ENCODE measurements at places on chromosomes 7 and 10. TPM values are rescaled to one million over a fixed set of nuclear protein-coding genes. Genes with fewer than 3 reads are reported as not detected.
A peak's percentile ranks its signal among the peaks of the same experiment; 100 is the strongest.

NPSR1 gene
- not detected for total RNA-seq

CFAP70 gene
- 0.18 TPM for total RNA-seq

DNA sequence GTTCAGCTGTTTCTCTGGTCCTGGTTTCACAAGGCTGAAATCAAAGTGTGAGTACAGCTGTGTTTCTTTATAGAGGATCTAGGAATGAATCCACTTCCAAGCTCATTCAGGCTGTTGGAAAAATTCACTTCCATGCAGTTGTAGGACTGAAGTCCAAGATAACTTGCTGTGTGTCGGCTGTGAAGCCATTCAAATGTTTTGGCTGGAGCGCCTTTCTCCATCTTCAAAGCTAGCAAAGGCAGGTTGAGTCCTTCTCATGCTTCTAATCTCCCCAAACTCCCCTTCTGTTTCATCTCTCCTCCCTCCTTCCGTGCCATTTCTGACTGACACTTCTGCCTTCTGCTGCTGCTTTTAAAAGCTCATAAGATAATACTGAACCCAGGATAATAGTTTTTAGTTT lies 1195.4 kb upstream of the LRRN3 start:
- H3K27me3 ChIP-seq = no peaks in the 10 kb centered on the region
- H3K27ac ChIP-seq = no peak overlapping the region
- no peaks in the 10 kb centered on the region for H3K36me3 ChIP-seq

DNA sequence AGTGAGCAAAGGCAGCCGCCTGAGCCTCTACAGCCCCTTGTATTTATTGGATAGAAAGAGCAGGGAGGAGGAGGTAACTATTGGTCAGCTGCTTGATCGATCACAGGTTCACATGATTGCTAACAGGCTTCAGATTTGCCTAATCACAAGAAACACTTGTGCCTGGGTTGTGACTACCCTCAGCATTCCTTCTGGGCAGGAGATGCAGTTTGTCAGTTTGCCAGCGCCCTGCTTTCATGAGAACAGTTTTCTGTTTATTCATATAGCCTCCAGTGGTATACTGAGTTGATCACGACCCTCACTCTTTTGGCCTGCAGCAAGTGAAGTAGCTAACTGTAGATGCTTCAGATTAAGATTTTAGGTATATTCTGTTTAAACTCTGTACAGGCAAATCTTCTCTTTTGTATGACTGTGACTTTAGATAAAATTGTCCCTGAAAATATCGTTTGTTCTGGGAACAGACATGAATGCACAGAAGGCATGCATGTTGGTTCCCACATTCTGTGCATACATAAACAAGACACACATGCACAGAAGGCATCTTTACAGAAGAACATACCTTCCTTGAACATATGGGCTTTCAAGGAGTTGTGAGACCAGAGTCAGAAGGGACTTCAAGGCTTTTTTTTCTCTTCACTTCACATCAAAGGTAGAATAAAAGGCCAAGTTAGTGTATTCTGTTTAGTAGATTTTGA lies 422.4 kb upstream of the STEAP1 start:
- no peak overlapping the region for H3K4me3 ChIP-seq
- H3K36me3 ChIP-seq = no peaks in the 10 kb centered on the region
- no peak overlapping the region for H3K27ac ChIP-seq

GRCh38 chr7:111098011-111098925 lies 7.3 kb downstream of the LRRN3 start:
- no peaks in the 10 kb centered on the region for H3K4me1 ChIP-seq
- no peak overlapping the region for H3K4me3 ChIP-seq
- no peaks in the 10 kb centered on the region for H3K36me3 ChIP-seq
- no peaks in the 10 kb centered on the region for H3K27me3 ChIP-seq

GRCh38 chr7:157674027-157674714 lies 337.4 kb downstream of the DNAJB6 start:
- no peaks in the 10 kb centered on the region for H3K36me3 ChIP-seq
- no peaks in the 10 kb centered on the region for H3K4me1 ChIP-seq
- no peak overlapping the region for H3K27ac ChIP-seq
- no peak for DNase-seq
- no peaks in the 10 kb centered on the region for H3K27me3 ChIP-seq

DNA sequence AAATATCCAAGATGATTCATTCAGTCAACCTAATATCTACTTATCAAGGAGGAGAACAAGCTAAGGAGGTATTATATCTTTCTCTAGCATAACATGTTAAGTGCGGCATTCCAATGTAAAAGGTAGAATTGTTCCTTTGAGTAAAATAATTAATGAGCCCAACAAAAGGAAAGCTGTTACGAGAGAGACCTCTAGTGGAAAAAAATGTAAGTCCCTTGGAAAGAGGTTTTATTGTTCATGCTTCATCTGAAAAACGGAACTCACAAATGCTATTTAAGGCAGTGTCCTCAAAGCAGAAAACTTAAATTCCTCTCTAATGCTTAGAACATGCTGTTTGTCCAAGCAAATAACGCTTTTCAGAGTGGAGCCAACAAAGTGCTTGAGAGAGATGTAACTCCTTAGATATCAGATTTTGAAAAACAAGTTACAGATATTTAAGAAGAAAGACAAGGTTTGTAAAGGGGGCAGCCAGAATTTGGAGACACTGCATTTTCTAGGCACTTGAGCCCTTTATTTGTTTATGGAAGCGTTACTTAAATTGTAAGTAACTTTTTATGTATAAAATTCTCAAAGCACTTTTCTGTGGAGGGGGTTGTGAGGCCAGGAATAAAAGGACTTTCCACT lies 119.9 kb downstream of the TFEC start:
- H3K27me3 ChIP-seq = no peaks in the 10 kb centered on the region
- H3K27ac ChIP-seq = no peak overlapping the region
- no peaks in the 10 kb centered on the region for H3K4me1 ChIP-seq
- peak; percentile 38 for DNase-seq

GRCh38 chr10:7243873-7244272 lies 167.0 kb downstream of the SFMBT2 start:
- no peaks in the 10 kb centered on the region for H3K27me3 ChIP-seq
- no peaks in the 10 kb centered on the region for H3K4me1 ChIP-seq
- H3K36me3 ChIP-seq = 0 out of 2 replicates have a peak, but pooled peaks cover 2% of the 10 kb centered on the region

- no peaks in the 10 kb centered on the region for H3K36me3 ChIP-seq
- H3K27ac ChIP-seq = no peak overlapping the region
- no peaks in the 10 kb centered on the region for H3K27me3 ChIP-seq
- H3K4me1 ChIP-seq = no peaks in the 10 kb centered on the region
- no peak for DNase-seq
Observed at GRCh38 chr7:141442781-141443180, 108.4 kb upstream of the AGK start.

DNA sequence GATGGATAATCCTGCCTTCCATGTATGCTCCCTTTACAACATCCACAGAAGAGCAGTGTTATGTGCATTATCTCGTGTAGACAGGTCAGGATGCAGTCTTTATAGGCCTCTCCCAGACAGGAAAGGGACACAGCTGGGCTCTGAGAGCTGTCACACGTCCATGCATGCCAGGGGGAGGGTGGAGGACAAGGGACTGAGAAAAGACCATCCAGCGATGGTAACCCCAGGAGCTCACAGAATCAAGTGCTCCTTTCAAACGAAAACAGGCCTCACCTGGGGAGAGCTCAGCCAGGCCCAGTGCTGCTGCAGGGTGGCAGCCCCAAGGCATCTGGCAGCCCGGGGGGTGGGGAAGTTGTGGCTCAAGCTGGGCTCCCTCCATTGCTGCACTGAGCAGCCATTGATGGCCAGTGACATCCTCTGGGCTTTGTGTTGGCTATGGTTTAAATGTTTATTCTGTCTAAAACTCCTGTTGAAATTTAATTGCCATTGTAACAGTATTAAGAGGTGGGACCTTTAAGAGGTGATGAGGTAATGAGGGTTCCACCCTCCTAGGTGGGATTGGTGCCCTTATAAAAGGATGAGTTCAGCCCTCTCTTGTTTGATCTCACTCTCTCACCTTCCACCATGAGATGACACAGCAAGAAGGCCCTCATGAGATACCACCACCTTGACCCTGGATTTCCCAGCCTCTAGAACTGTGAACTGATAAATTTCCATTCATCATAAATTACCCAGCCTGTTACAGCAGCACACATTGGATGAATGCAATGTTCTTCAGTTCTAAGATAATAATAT lies 15.7 kb downstream of the JCAD start:
- no peaks in the 10 kb centered on the region for H3K27me3 ChIP-seq
- no peaks in the 10 kb centered on the region for H3K4me1 ChIP-seq
- DNase-seq = no peak
- peaks cover 83% of the 10 kb centered on the region for H3K36me3 ChIP-seq
- H3K4me3 ChIP-seq = no peak overlapping the region

GRCh38 chr7:151456782-151457181 lies 16.8 kb upstream of the CRYGN start:
- H3K4me3 ChIP-seq = no peak overlapping the region
- peaks cover 14% of the 10 kb centered on the region for H3K4me1 ChIP-seq
- no peak for DNase-seq
- no peak overlapping the region for H3K27ac ChIP-seq
- no peaks in the 10 kb centered on the region for H3K36me3 ChIP-seq

DNA sequence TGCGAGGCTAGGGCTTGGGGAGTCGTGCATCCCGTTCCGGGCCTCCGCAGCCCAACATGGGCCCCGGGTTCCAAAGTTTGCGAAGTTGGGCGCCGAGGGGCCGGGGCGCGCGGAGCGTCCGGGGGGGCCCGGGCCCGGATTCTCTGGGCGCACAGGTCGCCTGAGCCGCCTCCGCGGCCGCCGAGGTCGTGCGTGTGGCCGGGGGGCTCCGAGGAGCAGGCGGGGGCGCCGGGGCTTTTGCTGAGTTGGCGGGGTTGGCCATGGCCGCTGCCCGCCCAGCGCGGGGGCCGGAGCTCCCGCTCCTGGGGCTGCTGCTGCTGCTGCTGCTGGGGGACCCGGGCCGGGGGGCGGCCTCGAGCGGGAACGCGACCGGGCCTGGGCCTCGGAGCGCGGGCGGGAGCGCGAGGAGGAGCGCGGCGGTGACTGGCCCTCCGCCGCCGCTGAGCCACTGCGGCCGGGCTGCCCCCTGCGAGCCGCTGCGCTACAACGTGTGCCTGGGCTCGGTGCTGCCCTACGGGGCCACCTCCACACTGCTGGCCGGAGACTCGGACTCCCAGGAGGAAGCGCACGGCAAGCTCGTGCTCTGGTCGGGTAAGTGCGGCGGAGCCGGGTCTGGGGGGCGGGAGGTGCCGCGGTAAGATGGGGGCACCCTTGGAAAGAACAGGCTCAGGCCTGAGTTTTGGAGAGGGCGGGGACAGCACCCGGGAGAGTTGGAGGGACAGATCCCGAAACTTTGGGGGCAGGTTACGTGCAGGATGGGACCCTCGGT lies 643 bp downstream of the SMO start:
- peak; percentile 27 for DNase-seq
- H3K27me3 ChIP-seq = peaks cover 11% of the 10 kb centered on the region
- peak overlapping the region; percentile 93 for H3K4me3 ChIP-seq
- H3K36me3 ChIP-seq = no peaks in the 10 kb centered on the region

GRCh38 chr7:9657257-9657656 lies 1223.8 kb downstream of the NXPH1 start:
- H3K4me3 ChIP-seq = no peak overlapping the region
- no peak for DNase-seq

Data from IMR-90 (cell line).